H7 (cell line): ENCODE measurements at places on chromosomes 13 and 19.

DNA sequence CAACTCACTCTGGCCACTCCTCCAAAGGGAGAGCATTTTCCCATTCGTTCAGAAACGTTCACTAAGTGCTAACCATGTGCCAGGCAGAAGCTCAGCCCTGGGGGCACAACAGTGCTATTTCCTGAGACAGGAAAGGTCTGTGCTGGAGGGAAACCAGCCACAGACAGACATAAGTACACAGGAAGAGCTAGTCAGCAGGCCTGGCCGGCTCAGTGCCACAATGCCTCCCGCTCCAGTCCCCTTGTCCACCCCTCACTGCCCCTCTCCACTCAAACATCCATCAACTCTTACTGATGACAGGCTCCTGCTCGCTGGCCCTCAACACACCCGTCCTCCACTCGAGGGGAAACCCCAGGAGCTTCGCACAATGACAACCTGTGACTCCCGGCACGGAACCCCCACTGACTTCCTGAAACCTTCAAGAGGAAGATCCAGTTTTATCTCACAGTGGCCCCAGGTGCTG is 11.3 kb upstream of the PLA2G4C start:
- no peak for DNase-seq

DNA sequence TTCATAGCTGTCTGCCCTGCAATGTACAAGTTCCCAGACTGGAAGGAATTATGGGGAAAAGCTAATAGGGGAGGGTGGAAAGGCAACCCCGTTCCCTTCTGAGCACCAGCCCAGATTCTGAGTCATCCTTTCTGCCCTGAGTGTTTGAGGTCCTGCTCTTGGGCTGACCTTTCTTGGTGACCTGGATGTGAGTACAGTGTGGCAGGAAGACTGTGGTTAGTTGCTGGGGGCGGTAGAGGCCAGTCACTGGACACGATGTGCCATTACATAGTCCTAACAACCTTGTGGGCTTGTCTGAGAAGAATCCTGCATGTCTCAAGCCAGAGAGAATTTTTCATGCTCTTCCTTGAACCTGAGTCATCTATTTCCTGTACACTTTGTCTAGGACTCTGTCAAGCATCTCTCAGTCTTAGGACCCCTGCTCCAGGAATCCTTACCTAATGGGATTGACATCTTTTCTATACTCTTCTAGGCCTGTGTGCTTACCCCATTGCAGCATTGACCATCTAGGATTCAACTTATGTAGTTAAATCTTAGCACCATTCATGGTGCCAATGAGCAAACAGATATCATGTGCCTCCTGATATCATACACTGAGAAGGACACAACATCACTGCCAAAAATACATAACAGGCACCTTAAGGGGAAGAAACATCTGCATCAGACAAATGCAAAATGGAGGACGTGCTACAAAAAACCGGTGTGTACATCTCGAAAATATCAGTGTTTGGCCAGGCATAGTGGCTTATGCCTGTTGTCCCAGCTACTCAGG is 8.1 kb upstream of the ANGPTL4 start:
- no peak for DNase-seq

GRCh38 chr19:54208784-54209057 is 8.1 kb downstream of the RPS9 start:
- no peak for DNase-seq

- DNase-seq = peak; percentile 70
Observed at GRCh38 chr19:50717026-50717723, 2.4 kb downstream of the SHANK1 start.

GRCh38 chr19:53909471-53910169 is 542 bp downstream of the CACNG7 start:
- peak; percentile 63 for DNase-seq

DNA sequence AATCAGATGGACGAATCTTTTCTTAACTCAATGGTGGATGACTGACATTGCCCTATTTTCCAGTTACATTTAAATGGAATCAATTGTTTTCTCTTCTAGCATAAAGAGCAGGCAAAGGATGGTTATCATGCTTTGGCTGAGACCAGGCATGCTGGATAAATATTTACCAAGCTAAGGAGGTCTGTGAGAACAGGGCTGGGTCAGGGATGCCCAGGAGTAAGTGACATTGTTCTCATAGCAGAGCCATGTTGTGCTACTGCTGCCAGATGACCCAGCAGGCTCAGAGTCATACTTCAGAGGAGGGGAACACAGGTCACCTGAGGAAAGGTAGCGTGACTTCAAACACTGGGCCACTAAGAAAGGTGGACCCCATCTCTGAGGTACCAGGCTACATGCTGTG is 116.0 kb upstream of the RNF113B start:
- no peak for DNase-seq

DNA sequence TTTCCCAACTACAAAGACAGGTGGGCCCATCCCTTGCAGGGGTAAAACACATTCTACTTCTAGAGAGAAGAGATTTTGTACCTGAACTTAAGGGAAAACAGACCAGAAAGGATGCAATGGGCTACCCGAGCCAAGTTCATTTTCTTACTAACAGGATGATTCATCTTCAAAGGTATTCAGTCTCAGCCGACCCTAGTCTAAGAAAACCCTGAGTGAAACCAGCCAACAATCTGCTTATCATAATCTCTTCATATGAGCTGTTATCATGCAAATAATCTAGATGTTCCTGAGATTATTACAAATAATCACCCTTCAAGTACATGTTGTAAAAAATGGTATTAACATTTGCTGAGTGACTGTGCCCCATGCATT is 15.6 kb downstream of the PABPC3 start:
- DNase-seq = no peak

- DNase-seq = no peak
Observed at GRCh38 chr13:95355494-95355893, 54.2 kb upstream of the ABCC4 start.

DNA sequence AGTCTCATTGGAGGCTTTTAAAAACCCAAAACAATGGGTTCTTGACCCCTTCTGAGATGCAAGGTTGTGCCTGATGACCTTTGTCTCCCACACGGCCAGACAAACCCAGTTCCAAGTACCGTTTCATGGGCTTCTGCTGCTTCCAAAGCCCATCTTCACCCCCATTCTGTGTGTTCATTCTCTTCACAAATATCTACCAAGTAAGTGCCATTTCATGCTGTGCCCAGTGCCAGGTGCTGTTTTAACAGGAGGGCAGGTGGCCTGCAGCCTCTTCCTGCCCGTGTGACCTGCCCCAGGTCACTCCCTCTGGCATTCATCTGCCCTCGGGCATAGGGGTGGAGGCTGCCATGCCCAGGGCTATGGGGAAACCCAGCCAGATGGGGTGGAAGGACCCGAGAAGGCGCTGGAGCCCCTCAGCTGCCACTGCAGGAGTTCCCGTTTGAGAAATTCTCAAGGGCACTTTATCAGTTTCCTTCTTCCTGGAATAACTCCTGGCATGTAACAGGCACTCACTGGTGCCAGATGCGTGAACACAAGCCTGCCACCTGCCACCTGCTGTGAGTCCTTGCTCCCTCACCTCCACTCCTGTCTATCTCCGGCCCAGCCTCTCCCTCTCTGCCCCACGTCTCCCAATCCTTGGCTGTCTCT is 12.5 kb downstream of the CAPN12 start:
- DNase-seq = no peak

GRCh38 chr13:102812611-102813287 is 13.8 kb downstream of the BIVM start:
- peak; percentile 57 for DNase-seq

DNA sequence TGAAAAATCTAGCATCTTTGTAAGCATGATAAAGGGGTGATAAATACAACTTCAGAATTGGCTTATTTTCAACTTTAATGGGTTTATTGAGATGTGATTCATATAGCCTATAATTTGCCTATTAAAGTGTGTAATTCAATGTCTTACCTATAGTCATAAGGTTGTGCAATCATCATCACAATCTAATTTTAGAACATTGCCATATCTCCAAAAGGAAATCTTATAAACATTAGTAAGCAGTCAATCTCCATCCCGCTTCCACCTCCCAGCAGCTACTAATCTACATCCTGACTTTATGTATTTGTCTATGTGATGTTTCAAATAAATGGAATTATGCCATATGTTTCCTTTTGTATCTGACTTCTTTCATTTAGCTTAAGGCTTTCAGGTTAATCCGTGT is 145.2 kb upstream of the KLHL1 start:
- DNase-seq = no peak

DNA sequence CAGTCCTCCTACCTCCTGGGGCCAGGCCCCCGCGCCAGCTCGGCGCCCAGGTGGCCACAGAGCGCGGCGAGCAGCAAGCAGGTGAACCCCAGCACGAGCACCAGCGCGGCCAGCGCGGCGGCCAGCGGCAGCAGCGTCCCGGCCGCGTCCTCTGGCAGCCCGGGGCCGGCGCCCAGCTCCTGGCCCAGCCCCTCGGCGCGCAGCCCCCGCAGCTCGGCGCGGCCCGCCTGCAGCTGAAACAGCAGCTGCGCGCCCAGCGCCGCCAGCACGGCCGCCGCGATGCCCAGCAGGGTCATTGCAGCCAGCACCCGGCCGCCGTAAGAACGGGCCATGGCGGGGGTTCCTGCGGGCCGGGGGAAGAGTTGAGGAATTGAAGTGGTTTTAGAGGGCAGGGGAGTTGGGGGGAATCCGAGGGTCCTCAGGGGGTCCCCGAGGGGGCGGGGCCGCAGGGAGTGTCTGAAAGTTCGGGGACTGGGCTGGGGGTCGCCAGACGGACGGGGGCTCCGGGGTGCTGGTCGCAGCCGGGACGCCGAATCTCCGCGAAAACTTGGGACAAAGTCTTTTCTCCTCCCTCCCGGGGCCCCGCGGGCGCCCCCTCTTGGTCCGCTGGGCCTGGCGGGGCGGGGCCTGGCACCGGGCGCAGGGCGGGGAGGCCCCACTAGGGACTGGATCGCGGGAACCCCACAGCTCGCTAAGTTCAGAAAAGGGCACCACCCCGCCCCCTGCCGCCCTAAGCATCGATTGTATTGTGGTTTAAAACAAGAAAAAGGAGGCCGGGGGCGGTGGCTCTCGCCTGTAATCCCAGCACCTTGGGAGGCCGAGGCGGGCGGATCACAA is at the start of gene TMEM221:
TSS of gene TMEM221 (minus strand) at position 538 of the 837 bp plus-strand sequence. CDS start at position 332, 206 bp downstream.
- peak; percentile 95 for DNase-seq

DNA sequence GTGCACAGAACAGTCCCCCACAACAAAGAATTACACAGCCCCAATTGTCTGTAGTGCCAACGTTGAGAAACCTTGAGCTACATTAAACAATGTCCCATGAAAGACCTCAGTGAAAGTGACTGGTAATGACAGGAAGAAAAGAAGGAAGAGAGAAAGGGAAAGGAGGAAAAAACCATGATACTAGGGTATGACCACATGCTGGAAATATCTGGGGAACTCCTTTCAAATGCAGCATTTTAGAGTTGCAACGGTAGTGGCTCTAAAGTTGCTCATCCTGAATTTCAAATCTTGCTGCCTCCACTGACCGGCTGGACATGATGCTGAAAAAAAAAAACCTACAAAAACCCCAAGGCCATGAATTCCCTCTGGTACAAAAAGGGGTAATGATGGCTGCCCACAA is 26.5 kb downstream of the FPR3 start:
- DNase-seq = no peak

DNA sequence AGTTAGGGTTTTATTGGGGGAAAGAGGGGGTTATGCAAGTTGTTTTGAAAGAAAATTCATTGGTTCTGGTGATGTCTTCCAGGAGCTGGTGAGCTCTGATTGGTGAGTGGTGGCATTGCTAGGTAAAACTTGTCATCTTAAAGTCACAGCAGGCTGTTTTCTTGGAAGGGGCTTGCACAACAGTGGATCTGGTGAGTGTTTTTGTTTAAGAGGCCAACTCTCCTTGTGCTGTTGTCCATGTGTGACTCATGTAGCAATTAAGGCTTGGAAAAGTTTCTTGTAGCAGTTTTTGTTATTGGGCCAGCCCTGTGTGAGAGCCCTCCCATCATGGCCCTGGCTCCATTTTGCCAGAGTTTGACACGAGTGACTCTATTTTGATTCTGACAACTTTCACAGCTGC is 109.4 kb downstream of the RFC3 start:
- no peak for DNase-seq

DNA sequence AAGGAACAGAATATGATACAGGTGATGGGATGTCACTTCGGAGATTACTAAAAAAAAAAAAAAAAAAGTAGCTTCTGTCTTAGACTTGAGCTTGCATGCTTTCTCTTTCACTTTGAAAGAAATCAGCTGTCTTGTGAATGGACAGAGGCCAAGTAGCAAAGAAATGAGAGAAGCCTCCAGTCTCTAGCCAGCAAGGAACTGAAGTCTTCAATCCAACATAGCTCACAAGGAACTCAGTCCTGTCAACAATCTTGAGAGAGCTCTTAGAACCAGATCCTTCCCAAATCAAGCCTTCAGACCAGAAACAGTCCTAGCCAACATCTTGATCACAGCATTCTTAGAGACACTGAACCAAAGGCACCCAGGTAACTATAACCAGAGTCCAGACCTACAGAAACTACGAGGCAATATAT is 7.7 kb downstream of the N4BP2L2 start:
- no peak for DNase-seq

- no peak for DNase-seq
Observed at GRCh38 chr13:80164462-80164861, 176.5 kb downstream of the SPRY2 start.

DNA sequence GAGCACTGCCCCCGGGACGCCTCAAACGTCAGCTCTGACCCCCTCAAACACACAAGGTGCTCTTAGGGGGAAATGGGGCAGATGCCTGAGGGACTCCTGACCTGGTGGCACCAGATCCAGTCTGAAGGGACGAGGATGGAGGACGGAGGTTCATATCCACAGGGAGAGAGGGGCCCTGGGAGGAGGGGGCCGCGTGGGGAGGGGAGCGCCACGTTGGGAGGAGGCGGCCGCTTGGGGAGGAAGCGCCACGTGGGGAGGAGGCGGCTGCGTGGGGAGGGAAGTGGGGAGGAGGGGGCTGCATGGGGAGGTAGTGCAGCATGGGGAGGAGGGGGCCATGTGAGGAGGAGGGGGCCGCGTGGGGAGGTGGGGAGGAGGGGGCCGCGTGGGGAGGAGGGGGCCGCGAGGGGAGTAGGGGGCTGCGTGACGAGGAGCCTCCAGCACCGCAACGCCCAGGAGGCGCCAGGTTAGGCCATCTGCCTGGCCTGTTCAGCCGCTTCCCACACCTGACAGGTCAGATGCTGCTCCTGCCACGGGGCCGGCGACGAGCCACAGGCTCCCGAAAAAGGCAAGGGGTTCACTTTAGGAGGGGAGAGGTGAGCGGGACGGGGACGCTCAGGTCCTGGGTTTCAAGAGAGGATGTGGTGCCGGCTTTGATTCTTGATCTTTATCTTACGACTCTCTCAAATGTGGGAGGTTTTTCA is 36.7 kb upstream of the C13orf46 start:
- DNase-seq = peak; percentile 84

DNA sequence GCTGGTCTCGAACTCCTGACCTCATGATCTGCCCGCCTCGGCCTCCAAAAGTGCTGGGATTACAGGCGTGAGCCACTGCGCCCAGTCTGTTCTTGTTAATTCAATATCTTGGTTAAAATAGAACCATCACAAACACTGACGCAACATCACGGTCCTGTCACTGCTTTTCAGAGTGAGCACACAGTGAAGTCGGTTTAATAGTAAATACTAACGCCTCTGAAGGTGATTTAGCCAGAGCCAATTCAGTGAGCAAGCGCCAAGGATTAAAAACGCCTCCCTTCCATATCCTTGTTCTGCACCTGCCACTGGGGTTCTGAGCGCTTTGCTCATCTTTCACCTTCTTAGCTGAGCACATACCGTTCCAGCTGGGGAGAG is 30.3 kb downstream of the LAMP1 start:
- DNase-seq = no peak
